ENCODE measurements at places on chromosomes 2 and 18. TPM values are rescaled to one million over a fixed set of nuclear protein-coding genes. Genes with fewer than 3 reads are reported as not detected.

Gene HPCAL1
- 28.8 TPM for polyA plus RNA-seq

Gene MOCOS
- polyA plus RNA-seq: 2.0 TPM

Gene KANSL1L
- polyA plus RNA-seq: 7.3 TPM

Gene MTX2
- polyA plus RNA-seq: 44.7 TPM

Gene RAX
- not detected for polyA plus RNA-seq

Gene MPP4
- 2.7 TPM for polyA plus RNA-seq

DNA sequence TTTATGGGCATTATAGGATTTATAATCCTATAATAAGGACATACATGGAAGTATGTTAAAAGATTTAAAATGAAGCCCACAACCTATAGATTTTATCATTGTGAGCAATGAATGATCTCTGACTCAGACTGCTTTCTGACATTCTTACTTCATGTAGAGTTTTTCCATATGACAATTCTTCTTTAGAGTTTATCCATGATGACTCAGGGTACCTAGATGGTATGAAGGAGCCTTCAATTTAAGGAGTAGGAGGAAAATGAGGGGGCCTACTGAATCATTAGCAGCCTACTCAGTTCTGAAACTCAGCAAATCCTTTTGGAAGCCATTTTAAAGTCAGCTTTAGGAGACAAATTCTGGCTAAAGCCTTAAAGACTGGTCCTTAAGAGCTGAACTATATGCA lies 10.4 kb downstream of the PELI1 start:
- DNase-seq: peak; percentile 77

DNA sequence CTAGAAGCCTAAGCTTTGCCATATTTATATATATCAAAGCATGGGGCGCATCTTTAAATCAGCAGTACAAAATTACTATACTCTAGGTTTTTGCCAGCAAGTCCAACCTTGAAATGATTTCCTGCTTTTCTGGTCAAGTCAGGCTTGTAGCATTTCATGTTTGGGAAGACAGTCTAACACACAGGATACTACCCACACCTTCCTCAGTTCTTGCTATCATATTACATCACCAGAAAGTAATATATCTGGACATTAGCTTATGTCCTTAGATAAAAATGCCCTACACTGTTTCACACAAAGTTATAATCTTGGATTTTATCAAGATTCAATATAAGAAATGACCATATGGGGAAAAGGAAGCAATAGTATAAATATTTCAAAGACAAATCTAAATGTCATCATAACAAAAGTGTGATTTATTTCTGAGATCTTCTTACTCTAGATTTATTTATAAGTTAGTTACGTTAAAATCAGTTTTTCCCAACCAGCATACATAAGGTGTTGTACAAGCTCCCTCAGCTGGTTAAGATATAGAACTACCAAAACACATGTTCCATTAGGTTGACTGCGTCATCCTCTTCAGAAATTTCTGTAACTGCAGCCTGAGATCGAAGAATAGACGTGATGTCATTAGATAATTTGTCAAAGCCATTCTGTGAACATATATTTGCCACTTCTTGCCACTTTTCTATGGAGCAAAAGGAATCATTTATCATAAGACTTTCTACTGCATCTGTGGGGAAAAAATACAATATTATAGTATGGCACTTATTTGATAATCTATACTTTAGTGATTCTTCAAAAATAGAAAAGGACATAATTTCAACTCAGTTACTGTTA lies 56.6 kb downstream of the CLHC1 start:
- DNase-seq: peak; percentile 88

GRCh38 chr2:60118061-60118460 lies 435.4 kb downstream of the BCL11A start:
- DNase-seq: no peak

DNA sequence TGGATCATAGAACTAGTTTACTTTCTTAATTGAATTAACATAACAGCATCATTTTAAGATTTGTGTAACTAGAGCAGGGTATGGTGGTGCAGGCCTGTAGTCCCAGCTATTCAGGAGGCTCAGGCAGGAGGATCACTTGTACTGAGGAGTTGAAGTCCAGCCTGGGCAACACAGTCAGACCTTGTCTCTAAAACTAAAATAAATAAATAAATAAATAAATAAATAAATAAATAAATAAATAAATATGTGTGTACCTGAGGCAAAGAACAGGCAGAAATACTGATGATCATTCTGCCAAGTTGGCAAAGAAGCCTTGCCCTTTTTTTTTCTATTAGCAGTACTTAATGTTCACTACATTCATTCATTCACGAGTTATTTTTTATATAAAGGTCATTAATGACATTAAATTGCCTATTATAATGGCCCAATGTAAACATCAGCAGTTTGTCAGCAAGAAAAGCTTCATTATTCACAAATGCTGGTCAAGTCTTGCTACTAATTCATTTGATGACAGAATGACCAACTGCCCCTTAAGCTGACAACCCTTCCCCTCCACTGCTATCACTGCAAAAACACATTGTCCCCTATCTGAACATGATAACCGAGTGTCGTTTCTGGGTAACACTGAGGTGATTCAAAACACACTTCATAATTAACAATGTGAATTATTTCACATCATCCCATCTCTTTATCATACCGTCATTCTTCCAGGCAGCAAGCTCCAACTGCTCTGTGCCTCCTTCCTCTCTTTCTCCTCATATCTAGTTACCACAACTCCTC lies 39.0 kb downstream of the ARL5A start:
- no peak for DNase-seq

DNA sequence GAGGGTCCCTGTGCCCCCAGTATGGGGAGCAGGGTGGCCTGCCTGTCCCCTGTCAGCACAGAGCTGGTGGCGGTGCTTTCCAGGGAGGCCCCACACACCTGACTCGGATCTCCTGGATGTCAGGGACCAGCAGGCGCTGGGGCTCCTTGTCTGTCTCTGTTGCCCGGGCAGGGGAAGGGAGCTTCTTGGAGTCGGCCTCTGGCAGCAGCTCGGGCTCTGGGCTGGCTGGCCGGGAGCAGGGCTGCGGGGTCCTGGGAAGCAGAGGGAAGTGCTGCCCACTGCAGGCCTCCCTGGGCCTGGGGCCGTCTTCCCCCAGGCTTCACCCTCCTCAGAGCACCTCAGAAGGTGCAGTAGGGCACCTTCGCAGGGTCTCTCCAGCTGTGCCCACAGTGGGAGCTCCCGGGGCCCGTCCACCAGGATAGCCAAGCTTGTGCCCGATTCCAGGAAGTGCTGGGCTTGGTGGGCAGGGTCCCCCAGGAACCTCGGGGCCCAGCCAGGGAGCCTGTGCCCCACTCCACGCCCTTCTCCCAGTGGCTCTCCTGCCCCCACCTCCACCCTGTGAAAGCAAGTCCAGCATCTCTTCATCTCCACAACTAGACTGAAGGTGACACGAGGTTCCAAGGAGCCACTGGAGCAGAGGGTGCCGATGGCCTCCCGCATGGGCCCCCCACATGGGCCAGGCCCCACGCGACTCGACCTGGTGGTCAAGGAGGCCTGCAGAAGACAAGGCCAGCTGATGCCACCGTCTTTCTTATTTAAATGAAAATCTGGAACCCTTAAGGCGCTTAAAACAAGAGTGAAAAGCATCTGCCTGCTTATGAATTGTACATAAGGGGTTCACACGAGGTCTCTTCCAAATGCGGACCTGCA lies 28.2 kb downstream of the AQP12A start:
- no peak for DNase-seq

GRCh38 chr18:60389314-60389713 lies 16.7 kb upstream of the MC4R start:
- DNase-seq: no peak

Measured in fibroblast of lung (primary cell).